Activated CD8-positive, alpha-beta memory T cell treated with anti-CD3 and anti-CD28 coated beads for 4 hours (primary cell): ENCODE measurements at places on chromosomes 1 and 21.

DNA sequence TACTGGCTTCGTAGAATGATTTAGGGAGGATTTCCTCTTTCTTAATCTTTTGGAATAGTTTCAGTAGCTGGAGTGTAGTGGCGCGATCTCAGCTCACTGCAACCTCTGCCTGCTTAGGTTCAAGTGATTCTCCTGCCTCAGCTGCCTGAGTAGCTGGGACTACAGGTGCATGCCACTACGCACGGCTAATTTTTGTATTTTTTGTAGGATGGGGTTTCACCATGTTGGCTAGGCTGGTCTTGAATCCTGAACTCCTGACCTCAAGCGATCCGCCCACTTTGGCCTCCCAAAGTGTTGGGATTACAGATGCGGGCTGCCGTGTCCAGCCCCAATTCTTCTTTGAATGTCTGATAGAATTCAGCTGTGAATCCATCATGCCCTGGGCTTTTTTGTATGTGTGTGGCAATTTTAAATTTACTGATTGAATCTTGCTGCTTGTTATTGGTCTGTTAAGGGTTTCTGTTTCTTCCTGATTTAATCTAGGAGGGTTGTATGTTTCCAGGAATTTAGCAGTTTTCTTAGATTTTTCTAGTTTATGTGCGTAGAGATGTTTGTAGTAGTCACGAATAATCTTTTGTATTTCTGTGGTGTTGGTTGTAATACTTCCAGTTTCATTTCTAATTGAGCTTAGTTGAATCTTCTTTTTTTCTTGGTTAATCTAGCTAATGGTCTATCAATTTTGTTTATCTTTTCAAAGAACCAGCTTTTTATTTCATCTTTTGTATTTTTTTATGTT, 15.3 kb downstream of the MAN1C1 start:
- no peak for DNase-seq

- DNase-seq = no peak
Measured at GRCh38 chr1:7333620-7334019, 437.5 kb upstream of the VAMP3 start.

DNA sequence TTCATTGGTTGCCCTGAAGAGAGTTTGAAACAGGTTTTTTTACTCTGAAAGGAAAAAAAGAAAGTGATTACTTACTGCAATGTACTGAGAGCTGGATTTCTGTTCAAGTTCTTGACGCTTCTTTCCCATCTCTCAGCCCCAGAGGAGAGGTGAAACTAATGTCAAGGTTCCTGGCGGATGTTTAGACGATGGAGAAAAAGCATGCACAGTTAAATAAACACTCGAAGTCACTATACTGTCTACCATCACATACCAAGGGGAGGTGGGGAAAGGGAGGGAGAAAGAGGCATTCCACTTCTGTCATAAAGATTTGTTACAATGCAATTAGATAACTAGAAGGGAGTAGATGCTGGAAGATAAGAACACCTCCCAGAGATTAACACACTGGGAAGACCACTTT, 177.0 kb upstream of the TNR start:
- no peak for DNase-seq

DNA sequence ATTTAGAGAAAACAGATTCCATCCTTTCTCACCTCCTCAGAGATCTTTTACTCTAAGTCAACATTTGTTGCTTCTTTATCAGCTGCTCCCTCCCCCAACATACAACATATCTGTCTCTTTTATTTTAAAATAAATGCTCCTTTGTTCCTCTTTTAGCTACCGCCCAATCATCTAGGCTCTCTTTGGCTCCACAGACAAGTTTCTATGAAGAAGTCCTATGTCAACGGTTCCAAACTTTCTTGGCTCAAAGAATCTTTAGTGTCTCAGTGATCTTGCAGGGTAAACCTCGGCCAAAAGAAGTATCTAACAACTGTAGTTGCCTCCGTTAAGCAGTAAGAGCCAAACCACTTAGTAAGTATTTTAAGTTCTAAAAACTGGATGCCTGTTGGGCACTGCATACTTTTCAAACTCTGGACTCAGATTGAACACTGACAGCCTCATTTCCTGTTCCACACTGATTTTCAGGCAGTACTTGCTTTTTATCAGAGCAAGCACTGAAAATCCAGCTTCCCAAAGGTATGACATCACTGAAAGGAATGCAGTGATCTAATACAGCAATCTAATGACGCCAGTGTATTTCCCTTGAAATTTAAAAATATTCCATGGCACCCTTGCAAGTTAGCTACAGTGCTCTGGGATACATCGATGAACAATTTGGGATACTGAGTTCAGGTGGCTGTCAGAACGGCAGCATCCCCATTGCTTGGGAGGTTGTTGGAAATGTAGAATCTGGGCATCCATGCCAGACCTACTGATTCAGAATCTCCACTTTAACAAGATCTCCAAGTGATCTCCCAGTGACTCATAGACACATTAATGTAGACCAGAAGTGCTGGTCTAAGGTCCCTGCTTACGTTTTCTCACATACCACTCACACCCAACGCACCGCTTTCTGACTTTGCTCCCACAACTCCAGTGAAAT, 26.8 kb downstream of the EGLN1 start:
- no peak for DNase-seq

DNA sequence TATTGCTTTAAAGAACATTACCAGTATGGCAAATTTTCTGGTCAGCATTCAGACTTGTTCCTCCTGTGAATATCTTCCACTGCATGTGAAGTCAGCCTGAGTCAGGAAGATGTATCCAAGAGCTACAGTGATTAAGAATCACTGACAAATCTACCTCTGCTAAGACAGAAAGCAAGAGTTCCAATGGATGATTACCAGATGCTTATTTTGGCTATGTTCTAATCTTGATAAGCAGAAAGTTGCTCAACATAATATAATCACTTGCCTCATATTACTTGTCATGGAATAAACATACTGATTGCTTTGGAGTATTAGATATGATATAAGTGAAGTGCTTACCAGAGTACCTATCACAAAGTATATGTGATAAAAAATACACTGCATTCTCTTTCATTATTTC, 738.1 kb downstream of the ADGRL2 start:
- DNase-seq = no peak

DNA sequence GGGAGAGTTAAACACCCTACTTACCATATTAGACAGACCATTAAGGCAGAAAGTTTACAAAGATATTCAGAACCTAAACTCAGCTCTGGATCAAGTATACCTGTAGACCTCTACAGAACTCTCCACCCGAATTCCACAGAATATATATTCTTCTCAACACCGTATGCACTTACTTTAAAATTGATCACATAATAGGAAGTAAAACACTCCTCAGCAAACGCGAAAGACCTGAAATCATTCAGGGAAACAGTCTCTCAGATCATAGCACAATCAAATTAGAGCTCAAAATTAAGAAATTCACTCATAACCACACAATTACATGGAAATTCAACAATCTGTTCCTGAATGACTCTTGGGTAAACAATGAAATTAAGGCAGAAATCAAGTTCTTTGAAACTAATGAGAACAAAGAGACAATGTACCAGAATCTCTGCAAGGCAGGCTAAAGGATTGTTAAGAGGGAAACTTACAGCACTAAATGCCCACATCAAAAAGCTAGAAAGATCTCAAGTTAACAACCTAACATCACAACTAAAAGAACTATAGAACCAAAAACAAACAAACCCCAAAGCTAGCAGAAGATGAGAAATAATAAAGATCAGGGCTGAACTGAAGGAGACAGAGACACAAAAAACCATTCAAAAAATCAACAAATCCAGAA, 19.1 kb downstream of the CD84 start:
- no peak for DNase-seq

- no peak for DNase-seq
Measured at GRCh38 chr1:14811573-14811972, 213.1 kb downstream of the KAZN start.

- DNase-seq = no peak
Measured at GRCh38 chr1:46506470-46507219, 17.0 kb downstream of the DMBX1 start.

GRCh38 chr1:160624464-160624863, 22.4 kb downstream of the SLAMF1 start:
- no peak for DNase-seq

DNA sequence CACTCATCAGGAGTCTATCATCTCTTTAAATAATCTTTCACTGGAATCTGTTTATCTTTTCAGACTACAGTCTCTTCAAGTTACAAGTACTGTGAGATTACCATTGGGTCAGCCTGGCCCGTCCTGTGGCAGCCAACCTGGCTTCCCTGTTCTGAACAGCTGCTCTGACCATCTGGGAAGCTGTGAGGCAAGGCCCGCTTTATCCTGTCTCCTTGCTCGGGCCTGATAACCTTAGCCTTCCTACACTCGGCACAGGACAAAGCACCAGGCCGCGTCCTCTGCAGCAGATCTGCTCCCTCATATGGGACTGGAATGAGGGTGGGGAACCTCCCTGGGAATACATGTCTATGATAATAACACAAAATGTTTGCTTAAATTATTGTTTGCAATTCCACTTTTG, 113.3 kb downstream of the PTPN14 start:
- DNase-seq = no peak

DNA sequence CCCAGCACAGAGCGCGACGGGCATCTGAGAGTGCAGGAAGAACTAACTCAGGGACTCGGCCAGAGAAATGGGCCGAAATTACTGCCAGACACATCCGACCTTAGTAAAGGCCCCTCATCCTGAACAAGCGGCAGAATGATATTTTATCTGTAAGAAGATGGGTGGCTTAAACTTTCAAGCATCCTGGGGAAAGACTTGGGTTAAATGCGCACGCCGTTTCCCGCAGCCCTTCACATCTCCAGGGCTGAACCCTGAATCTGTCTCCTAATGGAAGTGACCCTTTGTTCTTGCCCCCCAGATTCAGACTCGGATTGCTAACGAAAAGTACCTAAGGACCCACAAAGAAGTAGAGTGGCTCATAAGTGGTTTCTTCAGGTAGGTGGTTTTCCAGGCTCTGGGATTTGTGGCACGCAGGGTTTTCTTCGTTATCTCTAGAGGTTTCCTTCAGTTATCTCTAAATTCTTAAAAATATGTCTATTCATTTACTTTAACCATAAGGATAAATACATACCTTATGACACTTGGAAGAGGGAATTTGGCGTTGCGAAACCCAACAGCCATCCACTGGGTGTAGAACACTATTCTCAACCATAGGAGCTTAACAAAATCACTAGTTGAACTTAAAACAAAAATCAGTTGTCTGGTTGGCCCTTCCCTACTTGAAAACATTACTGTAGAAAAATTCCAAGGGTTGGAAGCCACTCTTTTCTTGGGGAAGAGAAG, 627 bp downstream of the RIIAD1 start:
- no peak for DNase-seq

- no peak for DNase-seq
Measured at GRCh38 chr1:115364046-115364779, 26.2 kb upstream of the NGF start.

DNA sequence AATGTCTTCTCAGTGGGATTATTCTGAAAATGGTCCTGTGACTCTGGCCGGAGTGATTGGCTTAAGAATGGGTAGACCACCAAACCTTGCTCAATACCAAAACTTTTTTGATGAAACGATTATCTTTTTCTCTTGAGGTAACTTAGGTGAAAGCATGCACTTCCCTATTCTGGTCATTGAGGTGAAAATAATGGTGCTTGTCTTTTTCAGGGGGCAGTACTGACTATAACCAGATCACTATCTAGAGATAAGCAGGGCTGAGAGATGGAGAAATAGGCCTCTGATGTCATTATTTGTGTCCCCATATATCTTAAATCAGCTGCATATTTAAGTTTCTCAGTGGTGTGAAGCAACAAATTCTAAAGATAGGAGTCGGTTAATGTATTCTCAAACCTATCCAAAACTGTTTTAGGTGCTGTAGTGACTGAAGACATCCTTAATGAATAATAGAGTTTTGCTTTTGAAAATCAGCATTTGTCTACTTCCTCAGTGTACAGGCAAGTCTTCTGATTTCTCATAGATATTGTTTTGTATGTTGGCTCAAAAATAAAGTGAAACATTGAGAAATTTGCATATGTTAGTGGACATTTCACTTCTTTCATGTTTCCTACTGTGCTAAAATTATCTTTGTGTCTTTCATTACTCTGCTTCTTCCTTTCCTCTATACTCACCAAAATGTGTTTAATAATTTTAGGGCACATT, 735.3 kb upstream of the ADGRL4 start:
- no peak for DNase-seq

GRCh38 chr1:25178917-25179561, 53.3 kb downstream of the SYF2 start:
- no peak for DNase-seq

DNA sequence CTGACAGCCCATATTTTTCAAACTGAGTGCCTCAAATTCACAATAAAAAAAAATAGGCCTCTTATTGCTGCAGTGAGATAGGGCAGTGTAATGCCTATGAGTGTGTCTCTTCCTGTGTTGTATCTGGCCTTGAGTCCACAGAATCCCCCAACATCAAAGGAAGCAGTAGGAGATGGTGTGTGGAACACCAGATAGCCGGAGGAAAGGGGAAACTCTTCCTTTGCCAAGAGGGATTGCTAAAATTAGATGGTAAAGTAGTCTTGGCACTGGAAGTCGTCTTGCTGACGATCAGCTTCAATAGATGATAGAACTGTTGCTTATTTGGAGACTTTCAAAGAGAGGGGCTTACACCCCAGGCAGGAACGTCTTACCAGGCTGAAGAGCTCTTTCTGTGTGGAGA, 51.8 kb downstream of the RUNX1 start:
- DNase-seq = no peak

DNA sequence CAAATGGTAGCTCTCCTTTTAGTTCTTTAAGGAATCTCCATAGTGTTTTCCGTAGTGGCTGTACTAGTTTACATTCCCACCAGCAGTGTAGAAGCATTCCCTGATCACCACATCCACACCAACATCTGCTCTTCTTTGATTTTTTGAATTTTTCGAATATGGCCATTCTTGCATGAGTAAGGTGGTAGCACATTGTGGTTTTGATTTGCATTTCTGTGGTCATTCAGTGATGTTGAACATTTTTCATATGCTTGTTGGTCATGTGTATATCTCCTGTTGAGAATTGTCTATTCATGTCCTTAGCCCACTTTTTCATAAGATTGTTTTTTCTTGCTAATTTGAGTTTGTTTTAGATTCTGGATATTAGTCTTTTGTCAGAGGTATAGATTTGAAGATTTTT, 84.6 kb upstream of the B3GALT2 start:
- no peak for DNase-seq

DNA sequence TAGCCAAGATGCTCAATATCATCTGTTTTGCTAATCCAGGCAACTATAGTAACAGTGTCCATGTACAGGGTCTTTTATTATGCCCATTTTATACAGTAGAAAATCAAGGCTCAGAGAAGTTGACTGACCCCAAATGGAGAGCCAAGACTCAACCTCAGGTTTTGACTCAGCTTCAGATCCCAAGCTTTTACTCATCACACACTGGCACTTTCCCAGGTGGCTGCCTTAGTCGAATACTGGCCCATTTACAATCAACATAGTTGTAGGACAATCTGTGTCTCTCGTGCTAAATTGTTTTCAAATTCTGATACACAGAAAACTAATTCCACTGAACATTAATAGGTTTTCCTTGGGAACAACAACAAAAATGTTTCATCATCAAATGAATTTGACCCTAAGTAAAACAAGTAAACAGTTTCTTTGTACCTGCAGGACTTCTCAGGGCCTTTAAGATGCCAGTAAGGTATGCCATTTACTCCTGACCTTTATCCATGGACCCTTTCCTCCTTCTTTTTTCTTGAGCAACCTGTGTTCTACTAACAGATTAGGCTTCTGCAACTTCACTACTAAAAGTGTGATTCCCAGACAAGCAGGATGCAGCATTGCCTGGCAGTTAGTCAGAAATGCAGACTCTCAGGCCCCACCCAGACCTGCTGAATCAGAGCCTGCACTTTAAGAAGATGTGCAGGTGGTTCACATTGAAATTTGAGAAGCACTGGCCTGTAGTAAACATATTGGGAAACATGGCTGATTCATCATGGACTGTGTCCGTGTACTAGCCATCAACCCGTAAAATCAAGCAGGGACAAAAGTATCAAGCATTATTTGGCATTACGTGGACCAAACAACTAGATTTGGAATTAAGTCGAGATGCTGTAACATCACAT, 128.8 kb downstream of the RRAGC start:
- DNase-seq = no peak
